ENCODE measurements at places on chromosomes 7 and 10.

- no peak for DNase-seq
Measured at GRCh38 chr10:124527874-124528395, 66.3 kb downstream of the LHPP start.

DNA sequence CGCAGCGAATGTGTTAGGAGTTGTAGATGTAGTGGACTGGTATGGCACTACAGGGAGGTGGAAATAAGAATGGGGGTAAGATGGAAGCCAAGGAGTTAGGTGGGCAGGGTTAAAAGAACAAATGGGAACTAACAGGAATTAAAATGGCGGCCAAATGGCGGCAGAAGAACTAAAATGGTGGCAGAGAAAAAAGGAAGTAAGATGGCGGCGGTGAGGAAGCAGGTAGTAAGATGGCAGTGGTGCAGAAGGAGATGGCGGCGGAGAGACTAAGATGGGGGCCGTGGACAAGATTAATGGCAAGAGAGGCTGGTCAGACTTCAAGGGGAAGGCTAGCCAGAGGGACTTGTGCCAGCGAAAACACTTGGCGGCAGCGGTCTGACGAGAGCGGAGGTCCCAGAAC is 44.5 kb downstream of the ZNF138 start:
- no peak for DNase-seq

DNA sequence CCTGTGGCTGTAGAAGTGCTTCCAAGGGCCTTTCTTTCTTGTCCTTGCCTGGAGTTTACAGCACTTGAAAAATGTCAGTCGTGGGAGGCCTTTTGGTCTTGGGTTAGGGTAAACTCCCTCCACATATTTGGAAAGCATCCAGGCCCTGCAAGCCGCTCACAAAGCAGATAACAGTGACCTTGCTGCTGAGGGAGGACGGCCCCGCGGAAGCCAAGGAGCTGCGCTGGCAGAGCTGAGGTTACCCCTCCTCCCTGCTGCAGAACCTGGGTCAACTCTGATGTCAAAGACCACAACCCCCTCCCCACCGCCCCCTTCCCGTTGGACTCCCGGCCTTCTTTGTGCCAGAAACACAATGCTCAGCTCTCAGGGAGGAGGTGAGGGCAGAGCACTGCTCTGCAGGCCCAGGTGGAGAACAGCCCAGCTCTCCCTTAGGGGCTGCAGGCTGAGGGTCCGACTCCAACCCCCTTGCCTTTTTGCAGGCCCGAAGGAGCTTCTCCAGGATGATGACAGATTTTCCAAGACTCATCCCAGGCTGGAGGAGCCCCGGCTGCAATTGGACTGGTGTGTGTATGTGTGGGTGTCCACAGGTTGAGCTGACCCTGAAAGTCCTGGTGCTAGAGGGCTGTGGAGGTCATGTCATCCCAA is 957.6 kb upstream of the ZNF722 start:
- DNase-seq = no peak

DNA sequence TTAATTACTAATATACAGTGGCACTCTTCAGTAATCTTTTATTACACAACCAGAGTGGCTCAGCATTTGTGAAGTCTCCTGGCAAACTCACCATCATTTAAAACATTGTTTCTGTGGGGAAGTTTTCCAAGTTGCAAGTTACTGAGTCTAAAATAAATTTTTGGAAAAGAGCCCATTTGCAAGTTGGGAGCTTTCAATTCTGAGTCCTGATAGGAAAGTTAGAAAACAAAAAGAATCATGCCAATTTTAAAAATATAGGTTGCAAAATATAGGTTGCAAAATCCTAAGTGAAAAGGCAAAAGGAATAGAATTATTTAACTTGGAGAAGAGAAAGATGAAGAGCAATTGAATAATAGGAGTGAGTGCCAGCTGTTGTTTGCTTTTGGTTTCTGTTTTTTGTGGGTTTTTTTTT is 378.8 kb upstream of the C7orf33 start:
- DNase-seq = no peak

DNA sequence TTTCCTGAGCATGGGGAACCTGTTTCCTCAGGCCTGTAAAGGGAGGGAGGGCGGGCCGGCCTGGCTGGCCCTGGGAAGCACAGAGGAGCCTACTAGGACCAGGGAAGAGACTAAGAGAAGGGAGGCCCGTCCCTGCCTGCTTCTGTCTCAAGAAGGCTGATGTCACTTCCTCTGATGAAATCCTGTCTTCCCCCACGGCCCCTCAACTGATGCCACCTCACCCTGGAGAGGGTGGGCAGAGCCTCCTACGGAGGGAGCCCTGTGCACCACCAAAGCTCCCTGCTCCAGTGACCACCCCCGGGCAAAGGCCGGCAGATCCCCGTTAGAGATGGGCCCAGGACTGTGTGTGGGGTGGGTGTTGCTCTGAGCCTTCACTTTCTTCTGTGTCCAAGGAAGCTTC is 1.0 kb upstream of the PILRA start:
- DNase-seq = no peak

DNA sequence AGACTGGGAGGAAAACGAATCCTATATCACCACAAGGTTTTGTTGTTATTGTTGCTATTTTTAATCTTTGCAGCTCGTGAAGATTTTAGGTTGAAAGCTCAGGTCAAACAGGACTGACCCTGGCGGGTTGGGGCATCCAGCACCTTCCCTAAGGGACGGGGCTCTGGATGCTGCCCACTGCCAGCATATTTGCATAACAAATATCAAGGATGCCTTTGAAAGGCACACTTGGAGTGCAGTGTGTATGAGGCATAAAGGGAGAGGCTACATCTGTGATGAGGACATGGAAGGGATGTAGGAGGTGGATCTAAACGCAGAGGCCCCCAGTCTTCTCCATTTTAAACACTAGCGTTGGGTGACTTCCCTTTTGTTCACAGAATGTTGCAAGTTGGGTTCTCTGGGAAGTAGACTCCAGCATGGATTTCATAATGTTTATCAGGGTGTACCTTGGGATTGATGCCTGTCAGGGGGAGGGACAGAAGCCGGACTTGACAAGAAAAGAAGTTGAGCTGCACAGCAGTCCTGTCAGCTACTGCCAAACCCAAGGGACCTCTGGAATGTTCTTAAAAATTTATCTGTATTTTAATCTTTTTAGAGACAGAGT is 181.1 kb upstream of the IMMP2L start:
- no peak for DNase-seq

GRCh38 chr10:89653410-89653869 is 8.4 kb upstream of the PANK1 start:
- DNase-seq = no peak

- DNase-seq = no peak
Measured at GRCh38 chr7:77409005-77409738, 7.0 kb downstream of the GSAP start.

GRCh38 chr7:45221896-45222604 is 64.5 kb downstream of the RAMP3 start:
- DNase-seq = no peak

GRCh38 chr7:106009503-106010226 is 46.6 kb downstream of the CDHR3 start:
- DNase-seq = peak; percentile 67

DNA sequence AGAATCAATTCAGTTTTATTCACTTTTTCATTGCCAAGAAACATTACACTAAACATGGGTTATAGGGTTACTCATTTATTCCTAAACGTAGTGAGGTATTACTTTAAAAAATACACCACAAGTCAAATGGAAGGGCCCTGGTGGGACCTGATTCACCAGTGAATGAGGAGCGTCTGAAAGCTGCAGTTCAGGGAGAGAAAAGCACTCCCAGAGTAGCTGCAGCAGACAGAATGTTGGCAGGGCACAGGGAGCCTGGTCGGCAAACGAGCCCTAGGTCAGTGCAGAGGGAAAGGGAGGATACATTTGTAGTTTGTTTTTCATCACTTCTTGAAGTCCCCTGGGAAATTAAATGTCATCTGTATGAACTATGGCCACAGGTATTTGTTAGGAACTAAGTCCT is 361.7 kb upstream of the ETV1 start:
- DNase-seq = no peak

GRCh38 chr7:65800890-65801341 is 72.0 kb upstream of the VKORC1L1 start:
- no peak for DNase-seq

DNA sequence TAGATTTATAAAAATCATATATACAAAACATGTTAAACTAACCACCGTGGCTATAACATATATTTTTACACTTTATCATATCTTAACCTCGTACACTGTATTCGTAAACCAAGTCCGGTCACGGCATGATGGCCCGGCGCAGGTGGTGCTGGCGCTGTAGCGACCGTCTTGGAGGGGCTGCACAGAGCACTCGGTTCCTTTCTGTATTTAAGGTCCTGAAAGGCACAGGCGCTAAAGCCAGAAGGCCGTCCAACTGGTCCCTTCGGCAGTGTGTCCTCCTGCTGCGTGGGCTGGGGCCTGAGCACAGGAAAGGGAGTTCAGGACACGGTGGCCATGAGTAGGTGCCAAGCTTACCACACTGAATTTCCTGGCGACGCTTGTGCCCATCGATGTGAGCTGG is 33.8 kb downstream of the AMZ1 start:
- DNase-seq = no peak

DNA sequence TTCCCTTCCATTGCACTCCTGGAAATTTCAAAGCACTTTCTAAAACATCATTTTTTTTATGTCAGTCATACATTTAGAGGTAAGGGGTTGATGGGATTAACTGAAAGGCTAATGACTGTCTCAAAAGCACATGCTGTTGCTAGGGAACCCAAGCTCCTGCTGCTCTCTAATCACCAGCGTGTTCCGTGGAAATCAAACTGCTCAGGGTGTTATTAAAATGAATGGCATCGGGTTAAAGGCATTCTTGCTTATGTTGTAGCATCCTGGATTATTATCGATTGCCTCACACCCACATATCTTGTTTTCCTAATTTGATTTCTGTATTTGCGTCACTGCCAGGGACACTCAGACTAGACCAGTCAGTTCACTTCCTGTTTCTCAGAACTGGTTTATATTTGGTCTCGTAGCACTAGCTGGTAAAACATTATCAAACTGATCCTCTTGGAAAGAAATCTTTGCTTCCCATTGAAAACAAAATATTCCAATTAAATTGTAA is 216.5 kb upstream of the MKLN1 start:
- DNase-seq = peak; percentile 32

GRCh38 chr7:1210979-1211608 is 21.6 kb upstream of the UNCX start:
- no peak for DNase-seq

Data from NCI-H1436 (cell line).